ENCODE measurements at places on chromosomes 16 and 17. TPM values are rescaled to one million over a fixed set of nuclear protein-coding genes. Genes with fewer than 3 reads are reported as not detected.
A peak's percentile ranks its signal among the peaks of the same experiment; 100 is the strongest.

GRCh38 chr16:83842291-83842690, 34.5 kb downstream of the HSBP1 start:
- no peak for DNase-seq

GRCh38 chr16:51666821-51667220, 515.8 kb upstream of the SALL1 start:
- DNase-seq: no peak

Gene HOXB8
- total RNA-seq: not detected

DNA sequence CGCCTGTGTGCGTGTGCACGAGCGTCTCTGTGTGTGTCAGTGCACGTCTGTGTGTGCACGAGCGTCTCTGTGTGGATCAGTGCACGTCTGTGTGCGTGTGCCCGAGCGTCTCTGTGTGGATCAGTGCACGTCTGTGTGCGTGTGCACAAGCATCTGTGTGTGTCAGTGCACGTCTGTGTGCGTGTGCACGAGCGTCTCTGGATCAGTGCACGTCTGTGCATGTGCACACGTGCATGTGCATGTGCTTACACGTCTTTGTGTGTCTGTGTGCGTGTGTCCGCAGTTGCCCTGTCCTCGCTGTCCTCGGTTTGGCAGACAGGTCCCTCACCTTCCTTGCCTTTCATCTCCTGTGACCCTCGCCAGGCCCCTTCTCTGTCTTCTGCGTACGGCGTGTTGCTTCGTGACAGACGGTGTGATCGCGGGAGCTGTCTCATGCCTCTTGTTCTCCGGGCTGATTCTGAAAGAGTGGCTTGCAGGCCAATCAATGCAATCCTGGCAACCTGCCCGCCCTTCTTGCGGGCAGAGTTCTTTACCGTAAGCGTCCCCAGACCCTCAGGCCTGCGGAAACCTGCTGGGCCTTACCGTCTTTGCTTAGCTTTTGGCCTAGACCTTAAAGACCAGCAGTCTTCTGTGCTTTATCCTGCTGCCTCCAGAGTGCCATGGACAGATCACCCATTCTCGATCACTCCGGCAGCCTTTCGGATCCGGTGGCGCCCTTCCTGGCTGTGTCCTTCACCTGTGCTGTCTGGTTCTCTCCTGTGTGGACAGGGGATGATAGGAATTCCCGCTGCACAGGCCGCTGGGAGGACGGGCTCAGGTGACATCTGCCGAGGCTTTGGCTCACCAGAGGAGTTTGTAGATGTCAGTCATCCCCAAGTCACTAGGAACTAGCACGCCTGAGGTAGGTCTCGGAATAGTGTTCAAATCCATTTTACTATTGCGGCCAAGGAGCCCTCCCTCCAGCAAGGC, 18.5 kb downstream of the MLYCD start:
- no peak for DNase-seq

DNA sequence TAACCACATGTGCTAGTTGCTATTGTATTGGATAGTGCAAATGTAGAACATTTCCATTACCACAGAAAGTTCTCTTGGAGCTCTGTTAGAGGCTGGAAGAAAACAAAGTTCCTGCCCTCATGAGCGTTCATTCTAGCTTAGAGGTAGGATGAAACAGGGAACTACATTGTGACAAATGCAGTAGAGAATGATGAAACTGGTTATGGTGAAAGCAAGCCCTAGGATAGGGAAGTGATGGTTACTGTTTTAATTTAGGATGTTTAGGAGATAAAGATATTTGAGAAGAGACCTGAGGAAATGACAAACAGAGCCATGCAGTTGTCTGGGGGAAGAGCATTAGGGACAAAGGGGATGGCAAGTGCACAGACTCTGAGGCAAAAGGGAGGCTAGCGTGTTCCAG, 50.7 kb downstream of the AATF start:
- DNase-seq: no peak

DNA sequence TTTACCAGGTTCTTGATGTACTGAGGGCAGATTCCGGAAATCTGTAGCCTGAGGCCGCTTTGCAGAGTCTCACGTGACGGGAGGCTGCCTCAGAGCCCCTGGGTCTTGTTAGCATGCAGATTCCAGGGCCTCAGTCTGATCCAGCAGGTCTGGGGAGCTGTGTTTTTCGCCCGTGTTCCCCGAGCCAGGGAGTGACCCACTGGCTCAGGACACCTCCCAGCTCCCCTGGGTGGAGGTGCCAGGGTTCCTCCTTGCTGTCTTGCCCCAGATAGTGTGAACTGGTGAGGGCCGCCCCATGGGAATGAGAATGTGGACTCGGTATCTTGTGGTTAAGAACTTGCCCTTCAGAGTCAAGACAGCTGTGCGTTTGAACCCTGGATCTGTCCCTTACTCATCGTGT, 98.6 kb downstream of the OR1D5 start:
- DNase-seq: no peak

DNA sequence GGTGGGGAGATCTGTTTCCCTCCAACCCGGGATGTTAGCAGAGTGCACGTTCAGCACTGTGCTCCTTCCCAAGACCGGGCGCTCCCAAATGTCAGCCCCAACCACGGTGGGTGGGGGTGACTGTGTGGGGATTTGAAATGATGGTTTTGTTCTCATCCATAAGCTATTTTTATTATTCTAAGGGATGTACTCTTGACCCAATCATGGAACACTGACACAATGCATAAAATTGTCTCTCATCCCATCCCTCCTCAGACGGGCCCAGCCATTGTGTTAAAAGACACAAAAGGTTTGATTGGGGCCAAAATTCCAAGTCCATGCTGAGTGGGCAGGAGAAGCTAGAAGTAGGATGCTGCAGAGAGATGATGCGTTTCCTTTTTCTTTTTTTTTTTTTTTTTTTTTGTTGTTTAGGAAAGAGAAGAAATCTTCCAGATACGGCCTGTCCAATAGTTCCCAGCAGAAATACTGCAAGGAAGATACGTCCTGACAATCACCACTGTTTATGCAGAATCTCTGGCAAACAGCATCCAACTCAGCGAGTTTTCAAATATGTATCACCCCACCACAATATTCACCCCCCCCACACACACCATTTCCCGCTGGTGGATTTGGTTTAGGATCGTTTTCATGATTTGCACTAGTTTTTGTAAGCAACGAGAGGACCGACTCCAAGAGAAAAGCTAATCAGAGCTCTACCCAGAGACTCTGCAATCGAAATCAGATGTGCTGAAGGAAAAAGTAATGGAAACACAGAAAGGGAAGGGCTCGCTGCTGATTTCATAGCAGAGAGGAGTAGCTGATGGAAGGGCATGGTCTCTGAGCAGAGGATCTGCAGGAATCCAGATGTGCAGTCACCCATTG, 163.5 kb upstream of the DYNLRB2 start:
- no peak for DNase-seq

- DNase-seq: no peak
Measured at GRCh38 chr16:66475232-66475631, 48.1 kb downstream of the BEAN1 start.

Gene NHLRC4
- not detected for total RNA-seq

- DNase-seq: no peak
Measured at GRCh38 chr17:42414704-42415409, 8.2 kb downstream of the CAVIN1 start.

DNA sequence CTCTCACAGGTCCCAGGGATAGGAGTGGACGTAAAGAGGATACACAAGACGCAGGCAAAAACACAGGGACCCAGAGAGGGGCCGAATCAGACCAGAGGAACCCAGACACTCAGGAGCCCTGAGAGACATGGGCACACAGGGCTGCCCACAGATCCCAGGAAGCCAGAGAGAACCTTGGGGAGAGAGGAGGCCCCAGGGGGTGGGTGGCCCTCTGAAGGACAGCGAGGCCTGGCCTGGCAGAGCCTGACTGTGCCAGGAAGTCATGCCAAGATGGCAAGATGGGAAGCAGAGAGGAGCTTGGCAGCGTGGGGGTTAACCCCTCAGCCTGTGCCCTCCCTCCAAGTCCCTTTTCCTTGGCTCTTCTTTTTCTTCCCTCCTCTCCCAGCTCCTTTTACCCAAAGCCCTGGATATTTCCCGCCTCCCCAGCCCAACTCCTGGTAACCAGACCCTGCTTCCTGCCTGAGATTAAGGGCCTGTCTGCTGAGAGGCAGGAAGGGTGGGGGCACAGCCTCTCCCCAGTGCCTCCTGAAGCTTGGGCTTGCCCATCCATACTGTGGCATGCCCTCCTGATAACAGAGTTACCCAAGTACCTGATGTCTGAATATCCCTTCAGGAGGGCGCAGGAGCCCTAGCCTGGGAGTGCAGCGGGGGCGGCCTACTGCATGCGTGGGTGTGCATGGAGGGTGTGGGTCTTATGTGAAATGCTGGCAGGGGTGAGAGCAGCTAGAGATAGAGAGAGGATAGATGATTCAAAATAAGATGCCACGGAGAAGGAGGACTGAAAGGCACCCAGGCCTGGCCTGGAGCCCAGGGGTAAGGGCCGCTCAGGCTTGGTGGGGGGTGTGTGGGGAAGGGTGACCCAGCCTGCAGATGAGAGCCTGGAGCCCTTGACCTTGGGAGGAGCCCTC, 6.0 kb upstream of the TBX21 start:
- DNase-seq: no peak

GRCh38 chr17:9273428-9274391, 252.4 kb downstream of the NTN1 start:
- no peak for DNase-seq

DNA sequence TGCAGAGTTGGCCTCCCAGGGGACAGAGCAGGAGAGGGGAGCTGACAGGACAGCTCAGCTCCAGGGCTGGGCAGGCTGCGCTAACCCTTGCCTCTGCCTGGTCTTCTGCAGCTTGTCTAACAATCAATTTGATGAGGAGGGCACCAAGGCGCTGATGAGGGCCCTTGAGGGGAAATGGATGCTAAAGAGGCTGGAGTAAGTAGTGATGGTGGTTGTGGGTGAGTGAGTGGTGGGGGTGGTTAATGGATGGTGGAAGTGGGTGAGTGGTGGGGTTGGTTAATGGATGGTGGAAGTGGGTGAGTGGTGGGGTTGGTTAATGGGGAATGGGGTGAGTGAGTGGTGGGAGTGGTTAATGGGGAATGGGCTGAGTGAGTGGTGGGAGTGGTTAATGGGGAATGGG, 22.0 kb upstream of the CPNE2 start:
- no peak for DNase-seq

Gene CCL14
- not detected for total RNA-seq

DNA sequence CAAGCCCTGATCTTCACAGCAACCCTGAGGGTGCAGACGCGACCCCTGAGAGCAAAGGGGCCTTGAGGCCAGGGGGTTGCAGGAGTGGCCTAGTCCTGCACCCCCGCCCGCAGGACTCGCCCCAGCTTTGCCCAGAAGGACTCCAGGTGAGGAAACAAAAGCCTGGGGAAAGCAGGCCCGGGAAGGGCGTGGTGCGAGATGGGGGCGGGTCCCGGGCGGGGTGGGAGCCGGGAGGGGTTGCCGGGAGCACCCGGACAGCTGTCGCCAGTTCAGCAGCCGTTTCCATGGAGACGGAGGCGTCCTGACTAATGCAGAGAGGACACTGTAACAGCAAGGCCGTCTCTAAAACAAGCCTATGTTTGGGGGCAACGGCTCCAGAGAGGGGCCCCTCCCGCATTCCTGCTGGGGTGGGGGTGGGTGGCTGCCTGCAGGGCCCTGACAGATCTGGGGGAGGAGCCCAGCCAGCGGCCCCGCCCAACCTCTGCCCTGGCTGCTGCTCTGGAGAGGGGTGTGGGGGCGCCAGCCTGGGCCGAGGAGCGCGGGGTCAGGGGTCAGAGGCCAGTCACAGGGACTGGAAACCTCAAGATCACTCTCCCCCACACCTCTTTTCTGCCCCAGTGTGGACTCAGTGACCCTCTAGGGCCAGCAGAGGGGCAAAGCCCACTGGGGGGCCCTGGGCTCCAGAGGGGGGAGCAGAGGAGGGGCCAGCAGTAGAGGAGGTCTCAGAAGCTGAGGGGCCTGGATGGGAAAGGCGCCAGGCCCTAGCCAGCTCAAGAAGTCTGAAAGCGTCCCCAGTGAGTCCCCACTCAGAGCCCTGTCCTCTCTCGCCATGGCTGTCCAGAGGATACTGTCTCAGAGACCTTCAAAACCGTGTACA, 3.1 kb upstream of the TPPP3 start:
- DNase-seq: peak; percentile 76

Gene HNF1B
- total RNA-seq: not detected

GRCh38 chr17:50129728-50130558, at the start of gene SAMD14:
Gene SAMD14, minus strand, starts transcription at chr17:50130160. Its CDS starts 5,201 bp downstream, at chr17:50124959.
- no peak for DNase-seq

Gene DVL2
- 34.9 TPM for total RNA-seq

DNA sequence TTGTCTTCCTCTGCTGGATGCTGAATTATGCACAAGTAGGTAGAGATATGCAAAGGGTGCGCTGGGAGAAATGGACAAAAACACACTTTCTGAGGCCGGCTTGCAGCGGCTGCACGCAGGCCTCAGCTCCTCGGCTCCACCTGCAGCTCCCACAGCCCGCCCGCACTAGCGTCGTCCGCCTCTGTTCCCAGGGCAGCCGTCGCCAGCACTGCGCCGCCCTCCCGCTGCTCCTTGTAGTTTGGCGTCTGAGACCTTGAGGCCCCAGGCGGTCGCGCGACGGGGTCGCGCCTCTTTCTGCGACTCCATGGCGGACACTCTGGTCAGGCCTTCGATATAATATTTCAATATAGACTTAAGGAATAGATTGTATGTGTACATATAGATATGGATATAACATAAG, 24.8 kb downstream of the SLFN12 start:
- no peak for DNase-seq

Gene IKZF3
- total RNA-seq: not detected

- no peak for DNase-seq
Measured at GRCh38 chr17:18961634-18962493, 9.9 kb downstream of the SLC5A10 start.

Gene ST6GALNAC1
- not detected for total RNA-seq

Gene HOXB1
- total RNA-seq: not detected

- DNase-seq: no peak
Measured at GRCh38 chr16:69503244-69503643, 62.5 kb upstream of the NFAT5 start.

DNA sequence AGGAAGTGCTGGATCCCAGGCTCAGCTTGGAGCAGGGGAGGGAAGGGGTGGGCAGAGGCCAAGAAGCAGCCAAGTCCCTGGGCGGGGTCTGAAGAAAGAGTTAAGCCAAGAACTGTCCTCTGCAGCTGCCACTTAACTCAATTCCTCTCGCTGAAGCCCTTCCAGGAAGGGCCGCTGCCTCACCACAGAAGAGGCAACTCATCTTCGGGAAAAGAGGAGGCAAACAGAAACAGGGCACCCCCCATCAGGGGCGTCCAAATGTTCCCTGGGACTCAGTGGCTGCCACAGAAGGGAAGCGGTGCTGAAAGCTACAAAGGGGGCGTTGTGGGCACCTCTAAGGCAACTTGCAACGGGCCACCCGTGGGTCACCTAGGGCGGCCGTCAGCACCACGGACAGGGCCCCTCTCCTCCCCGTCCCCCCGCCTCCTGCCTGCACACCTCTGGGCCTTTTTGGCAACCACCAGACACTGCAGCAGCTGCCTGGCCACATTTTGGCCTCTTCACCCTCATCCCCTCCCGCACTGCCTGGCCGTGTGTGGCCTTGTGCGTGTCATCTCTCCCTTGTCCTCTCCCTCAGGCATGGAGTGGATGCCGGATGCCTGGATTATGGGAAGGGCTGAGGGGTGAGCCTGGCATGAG, 2.5 kb downstream of the TLCD3B start:
- peak; percentile 27 for DNase-seq

GRCh38 chr17:27512511-27513346, 56.5 kb downstream of the KSR1 start:
- no peak for DNase-seq
